Amygdala (tissue), 56 donors: ENCODE measurements at places on chromosomes 5 and 9.

DNA sequence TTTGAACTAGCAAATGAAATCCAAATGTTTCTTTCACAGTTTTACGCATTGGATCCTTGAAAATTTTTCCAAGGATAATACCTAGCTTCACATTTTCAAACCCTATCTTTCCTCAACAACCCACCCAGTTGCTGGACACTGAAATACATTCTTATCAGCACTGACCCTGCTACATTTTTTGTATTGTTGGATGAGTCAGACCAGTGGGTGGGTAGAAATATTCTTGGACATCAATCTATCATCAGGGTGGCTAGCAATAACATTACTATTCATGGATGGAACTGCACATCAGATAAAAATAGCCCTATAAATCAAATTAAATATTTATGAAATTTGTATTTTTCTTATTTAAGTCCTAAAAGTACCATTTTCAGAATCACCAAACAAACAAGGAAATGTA is 407.4 kb upstream of the IZUMO3 start:
- no peak for DNase-seq

- no peak for DNase-seq
These were observed 272.6 kb upstream of the TUT7 start for GRCh38 chr9:86626802-86627201.

DNA sequence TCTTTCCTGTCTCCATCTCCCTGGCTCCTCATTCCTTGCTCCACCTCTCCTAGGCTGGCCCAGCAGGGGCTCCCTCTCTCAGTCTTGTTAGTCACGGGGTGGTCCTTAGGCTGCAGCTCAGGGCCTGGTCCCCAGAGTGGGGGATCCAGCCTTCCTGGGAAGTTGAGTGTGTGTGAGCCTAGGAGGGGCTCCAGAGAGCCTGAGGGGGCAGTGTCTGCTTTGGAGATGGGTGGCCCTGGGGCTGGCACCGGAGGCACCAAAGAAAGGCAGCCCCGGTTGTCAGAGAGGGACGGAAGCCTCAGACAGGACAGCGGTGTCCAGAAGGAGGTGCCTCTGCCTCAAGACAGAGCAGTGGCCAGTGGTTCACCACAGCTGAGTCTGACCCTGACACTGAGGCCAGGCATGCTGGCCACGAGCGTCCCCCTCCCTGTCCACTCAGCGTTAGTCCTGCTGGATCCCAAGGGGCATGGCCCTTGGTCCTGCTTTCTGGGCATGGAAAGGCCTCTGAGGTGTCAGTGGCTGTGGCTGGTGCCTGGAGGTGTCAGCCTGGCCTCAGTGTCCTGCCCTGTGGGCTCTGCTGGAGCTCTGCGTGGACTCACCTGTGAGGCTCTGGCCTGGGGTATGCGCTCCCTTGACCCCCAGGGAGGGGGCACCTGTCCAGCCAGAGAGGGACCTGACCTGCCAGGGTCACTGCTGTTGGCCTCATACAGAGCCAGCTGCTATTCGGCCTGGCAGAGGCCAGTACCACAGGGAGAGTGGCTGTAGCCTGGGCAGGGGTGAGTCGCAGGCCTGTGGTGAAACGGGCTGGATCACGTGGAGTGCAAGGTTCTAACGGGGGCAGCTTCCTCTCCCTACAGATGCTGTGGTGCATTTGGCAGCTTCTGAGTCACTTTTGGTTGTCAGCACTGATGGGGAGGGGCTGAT is 130.6 kb downstream of the CACNA1B start:
- DNase-seq: no peak

DNA sequence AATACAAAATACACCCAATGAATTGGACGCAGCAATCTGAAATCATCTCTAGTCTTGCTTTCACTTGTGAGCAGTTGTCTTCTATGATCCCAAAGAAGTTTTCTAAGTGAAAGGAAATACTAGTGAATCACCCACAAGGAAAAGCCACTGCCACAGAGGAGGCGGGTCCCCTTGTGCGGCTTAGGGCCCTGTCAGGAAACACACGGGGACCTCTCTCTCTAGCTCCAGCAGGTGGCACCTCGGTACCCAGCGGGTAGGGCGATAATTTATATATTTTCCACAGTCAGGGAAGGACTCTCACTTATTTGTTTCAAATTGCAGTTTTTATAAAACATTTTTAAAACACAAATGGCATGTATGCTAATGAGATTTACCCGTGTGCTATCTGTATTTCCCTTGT is 417.1 kb downstream of the KDM4C start:
- no peak for DNase-seq

GRCh38 chr5:33675958-33676464 is 215.8 kb downstream of the ADAMTS12 start:
- no peak for DNase-seq

GRCh38 chr5:154395407-154396106 is 50.2 kb upstream of the SAP30L start:
- DNase-seq: no peak

DNA sequence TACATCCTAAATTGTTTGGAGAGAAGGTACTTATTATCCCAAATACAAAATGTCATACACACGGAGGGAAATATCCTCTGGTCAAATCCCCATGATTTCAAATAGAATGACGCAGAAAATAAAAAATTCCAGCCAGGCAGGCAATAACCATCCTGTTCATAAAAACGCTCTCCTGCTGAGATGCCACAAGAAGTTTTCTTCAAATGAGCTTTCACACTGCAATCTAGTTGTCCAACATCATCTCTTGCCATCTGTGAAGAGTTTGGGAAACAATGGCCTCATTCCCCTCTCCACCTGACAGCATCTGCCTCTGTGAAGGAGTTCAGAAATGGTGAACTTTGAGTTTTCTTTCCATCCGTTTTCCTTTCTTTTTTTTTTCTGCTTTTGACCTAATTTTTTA is 83.3 kb upstream of the SLC30A5 start:
- no peak for DNase-seq

DNA sequence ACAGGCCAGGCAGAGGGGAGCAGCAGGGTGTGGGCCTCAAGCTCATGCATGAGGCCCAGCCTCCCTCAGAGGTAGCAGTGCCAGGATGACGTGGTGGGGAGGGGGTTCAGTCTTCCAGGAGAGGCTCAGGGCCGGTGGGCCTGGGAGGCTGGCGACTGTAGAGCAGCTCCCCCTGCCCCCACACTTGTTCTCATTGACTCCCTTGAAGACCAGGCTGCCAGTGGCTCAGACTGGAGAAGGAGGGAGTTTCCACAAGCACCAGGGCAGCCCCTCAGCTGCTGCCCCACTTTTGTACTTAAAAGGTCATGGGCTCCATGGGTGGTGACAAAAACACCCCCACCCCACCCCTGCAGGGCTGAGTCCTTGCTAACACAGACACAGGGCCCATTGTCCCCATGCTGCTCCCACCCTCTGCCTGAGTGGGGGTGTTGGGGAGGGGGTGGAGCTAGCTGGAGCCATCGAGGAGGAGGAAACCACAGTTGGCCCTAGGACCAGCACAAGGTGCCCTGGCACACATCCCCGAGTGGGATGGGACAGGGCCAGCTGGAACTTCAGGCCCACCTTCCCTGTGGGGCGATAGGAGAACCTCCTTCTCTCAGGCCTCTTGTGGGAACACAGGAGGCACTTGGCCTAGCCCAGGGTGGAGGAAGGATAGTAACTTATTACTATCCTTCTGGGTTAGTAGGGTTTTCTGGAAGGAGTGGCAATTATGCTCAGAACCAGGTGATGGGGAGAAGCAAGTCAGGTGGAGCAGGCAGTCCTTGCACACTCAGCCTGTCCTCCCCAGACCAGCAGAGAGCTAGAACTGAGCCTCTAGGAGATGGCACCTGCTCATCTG is 10.7 kb downstream of the PDLIM4 start:
- DNase-seq: peak; percentile 43

DNA sequence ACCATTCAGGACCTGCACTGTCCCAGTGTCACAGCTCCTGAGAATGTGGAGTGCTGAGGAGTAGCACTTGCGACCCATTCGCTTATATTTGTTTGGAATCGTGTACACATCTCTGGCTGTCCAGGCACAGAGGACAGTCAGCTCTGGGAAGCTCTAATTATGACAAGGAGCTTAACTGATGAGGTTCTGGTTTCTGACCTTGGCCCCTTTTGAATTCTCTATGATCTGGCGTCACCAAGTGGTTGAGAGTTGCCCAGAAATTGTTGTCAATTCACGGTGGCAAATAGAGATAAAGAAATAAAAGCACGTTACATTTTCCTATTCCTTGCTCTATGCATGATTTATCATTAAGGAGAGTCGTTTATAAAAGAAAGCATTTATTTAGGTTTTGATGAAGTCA is 34.9 kb upstream of the LECT2 start:
- no peak for DNase-seq

DNA sequence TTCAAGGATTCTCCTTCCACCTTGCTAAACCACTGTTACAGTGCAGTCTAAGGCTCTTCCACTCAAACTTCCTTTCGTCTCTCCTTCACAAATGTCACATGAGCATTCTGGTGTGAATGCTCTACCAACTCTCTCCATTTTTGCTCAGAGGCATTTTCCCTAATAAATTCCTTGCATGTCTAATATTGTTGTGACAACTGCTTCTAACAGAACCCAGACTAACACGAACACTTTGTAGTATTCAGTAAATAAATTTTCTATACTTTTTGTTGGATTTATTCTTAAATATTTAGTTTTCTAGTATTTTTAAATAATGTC is 24.0 kb downstream of the RAPGEF6 start:
- DNase-seq: no peak

GRCh38 chr9:69805962-69806515 is 14.6 kb upstream of the CFAP95 start:
- no peak for DNase-seq

- no peak for DNase-seq
These were observed 18.4 kb upstream of the VPS13A start for GRCh38 chr9:77158772-77159513.

DNA sequence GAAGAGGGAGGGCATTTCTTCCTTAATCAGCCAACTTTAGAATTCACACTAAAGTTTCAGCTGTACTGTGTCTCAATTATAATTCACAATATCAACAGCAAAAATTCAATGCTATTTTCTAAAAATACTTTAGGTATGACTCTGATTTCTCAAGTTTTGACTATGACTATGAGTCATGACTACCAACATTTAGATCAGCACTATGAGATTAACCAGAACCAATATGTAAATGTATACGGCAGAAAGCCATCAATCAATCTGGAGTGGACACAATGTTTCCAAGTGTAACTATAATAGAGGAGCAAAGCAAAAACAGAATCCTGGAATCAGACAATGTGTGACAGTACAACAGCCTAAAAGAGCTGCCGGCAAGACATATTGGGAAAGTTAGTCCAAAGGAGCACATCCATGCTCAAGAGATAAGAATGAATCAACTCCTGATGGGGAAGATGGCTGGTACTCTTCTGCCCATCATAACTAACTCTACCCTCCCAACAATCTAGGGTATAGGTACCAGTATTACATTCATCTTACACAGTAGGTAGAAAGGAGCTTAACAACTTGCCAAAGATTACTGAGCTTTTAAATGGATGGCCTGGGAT is 294.4 kb downstream of the SEMA5A start:
- no peak for DNase-seq

- no peak for DNase-seq
These were observed at the start of gene BASP1 for GRCh38 chr5:17217493-17218352. BASP1 (plus strand) TSS chr5:17217631; CDS start chr5:17275217, 57,586 bp downstream.

DNA sequence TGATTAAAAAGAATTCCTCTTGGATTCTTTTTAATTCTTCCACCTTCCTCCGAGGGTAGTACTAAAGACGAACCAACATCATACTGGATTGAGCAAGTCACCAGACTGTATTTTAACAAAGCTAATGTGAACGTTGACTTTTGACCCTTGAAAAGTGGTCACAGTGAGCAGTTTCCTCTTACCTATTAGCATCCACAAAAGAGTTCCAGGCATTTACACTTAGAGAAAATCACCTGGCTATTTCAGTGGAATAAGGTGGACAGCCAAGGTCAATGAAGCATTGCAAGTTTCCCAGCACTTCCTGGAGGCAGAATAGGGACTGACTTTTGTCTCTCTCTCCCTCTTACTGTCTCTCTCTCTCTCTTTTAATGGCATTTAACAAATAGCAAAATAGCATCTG is 145.1 kb upstream of the DAB2 start:
- DNase-seq: no peak

GRCh38 chr9:32431940-32432555 is 47.6 kb downstream of the ACO1 start:
- no peak for DNase-seq

DNA sequence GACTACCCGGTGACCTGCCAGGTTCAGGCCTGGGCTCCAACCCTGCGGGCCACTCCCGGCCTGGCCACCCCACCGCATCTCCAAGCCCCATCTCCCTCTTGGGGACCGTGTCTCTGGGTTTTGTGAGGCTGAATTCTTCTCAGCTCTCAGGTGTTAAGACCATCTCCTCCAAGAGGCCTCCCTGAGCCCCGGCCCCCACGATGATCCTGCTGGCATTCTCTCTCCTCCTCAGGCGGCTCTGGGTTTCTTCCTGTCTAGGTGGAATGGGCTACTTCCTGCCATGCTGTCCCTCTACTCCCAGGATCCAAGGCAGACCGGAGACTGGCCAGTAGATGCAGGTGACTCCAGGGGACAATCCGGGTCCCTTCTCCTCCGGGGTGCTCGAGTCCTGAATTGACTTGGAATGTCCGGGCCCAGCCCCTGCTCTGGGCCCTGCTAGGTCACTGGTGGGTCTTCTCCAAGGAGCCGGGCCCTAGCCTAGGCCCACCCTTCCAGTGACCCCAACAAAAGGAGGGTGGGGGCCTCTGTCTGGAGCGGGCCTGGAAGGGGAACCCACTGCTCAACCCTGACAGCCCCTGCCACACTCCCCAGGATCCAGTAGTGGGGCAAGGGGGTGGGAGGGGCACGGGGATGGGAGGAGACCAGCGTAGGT is 219.8 kb downstream of the C9orf50 start:
- no peak for DNase-seq

DNA sequence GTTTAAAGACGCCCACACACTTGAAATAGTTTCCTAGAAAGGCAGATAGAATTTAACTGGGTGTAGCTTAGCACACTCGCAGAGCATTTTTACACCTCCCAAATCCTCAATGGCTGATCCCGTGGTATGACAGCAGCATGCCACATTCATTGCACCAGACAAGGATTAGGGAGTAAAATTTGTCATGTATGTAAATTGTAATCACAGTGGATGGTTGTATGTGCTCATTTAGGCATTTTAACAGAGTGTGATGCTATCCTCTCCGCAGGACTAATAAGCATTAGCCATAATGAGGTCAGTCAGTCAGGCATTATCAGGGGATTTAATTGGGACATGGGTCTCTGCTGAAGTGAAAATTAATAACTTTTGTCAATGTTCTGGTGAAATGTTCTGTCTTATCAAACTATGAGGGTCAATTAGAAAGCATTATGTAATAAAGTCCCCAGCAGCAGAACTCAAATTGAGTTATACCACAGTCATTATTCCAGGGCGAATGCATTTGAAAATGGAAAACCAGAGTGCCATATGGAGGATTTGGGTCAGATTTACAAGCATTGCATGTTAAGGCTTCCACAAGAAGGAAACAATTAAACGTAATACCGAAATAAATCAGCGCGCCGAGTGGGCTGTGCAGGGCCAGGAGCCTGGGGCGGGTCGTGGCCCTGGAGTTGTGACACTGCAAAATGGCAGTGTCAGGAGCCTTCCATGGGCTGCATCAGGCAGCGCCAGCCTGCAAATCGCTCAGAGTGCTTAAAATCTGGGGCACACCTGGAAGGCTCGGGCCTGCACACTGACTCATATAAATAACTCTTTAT is 602.2 kb downstream of the BNC2 start:
- no peak for DNase-seq

- DNase-seq: no peak
These were observed 5.7 kb downstream of the FGD3 start for GRCh38 chr9:92952906-92953610.

GRCh38 chr9:95077053-95077765 is 240.3 kb downstream of the FANCC start:
- DNase-seq: no peak
